ENCODE measurements at places on chromosomes 5 and 9.

DNA sequence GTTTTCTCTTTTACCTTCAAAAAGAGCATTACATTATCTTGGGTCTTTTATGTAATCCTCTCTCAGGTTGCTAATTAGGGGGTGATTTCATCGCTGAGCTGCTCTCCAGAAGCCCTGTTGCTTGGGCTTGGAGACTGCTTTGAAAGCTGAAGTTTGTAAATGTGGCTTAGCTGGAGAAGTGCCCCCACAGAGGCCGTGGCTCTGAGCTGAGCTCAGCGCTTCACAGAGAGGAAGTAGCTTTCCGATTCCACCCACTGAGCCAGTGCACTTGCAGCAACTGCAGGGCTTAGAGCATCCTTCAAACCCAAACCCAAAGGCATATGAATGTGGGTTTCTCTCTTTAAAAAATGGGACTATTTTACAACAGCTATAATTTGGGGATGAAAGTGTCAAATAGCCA lies 13.7 kb upstream of the NXNL2 start:
- DNase-seq, result no peak

DNA sequence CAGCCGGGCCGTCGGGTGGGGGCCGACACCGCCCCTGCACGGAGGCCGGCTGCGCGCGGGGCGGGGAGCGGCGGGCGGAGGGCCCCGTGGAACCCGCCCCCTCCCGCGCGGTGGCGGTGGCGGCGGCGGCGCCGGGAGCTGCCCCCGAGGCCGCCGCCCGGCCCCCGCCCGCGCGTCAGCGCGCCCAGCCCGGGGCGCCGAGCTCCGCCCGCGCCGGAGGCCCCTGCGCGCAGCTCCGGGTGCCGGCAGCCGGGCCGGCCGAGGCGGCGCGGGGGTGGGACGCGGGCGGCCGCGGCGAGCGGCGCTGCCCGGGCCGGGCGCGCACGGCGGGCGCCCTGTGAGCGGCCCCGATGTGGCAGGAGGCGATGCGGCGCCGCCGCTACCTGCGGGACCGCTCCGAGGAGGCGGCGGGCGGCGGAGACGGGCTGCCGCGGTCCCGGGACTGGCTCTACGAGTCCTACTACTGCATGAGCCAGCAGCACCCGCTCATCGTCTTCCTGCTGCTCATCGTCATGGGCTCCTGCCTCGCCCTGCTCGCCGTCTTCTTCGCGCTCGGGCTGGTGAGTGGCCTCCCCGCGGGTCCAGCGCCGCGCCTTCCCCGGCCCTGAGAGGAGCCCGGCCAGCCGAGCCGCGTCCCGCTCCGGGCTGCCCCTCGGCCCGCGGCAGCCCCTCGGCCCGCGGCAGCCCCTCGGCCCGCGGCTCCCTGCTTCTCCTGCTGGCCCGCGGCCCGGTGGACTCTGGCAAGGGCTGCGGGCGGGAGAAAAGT lies at the start of gene ADCY2:
Gene ADCY2 (plus strand): TSS at position 192 of the 766 bp plus-strand sequence. CDS start 159 bp downstream, at position 351.
- no peak for DNase-seq

GRCh38 chr9:120403543-120403856 lies 176.5 kb downstream of the CDK5RAP2 start:
- DNase-seq, result no peak

- DNase-seq, result no peak
Measured at GRCh38 chr9:84374516-84374915, 34.0 kb upstream of the SLC28A3 start.

DNA sequence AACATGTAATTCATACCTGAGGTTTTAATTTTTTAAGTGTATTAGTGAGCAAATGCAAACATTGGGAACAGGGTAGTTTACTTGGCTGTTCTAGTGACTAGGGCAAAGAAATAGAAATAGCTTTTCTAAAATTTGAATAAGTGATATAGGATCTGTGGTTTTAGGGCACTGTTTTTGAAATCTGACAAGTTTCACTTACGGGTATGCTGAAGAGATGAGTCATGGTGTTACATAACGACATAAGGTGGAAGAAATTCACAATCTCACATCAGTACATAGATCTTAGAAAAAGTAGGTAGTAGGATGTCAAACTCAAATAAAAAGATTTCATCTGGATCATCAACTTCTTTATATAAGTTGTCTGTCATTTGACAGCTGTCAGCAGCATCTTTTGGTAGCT lies 772.3 kb downstream of the MAT2B start:
- no peak for DNase-seq

DNA sequence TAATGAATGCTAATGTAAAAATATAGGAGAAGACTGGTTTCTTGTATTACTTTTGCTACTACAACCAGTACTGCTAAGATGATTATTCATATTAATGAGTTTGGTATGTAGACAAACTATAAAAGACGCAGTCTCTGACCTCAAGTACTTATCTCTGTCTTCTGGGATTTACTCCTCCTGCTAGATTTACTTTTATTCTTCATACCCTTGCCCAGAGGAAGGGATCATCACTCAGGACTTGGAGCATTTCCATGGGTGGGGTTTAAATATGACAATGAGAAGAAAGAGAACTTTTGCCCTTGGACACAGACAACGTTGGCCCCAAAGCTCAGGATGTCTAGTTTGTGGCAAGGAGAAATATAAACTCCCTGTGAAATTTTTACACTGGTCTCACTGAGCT lies 126.1 kb downstream of the BNC2 start:
- no peak for DNase-seq

DNA sequence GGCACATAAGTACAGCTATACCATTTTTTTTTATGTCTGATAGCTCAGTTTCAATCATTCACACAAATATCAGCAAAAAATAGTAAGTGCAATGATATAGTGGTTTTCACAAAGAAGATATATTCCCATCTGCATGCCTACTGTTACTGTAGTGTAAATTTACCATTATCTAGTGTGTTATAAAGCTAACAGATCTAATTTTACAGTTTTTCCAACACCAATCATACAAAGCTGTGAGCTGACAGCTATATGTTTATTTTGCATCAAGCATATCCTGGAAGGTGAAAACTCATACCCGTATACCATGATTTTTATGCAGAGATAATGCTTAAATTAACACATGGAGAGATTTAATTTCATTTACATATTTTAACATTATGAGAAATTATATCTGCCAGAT lies 89.9 kb upstream of the HAPLN1 start:
- no peak for DNase-seq

DNA sequence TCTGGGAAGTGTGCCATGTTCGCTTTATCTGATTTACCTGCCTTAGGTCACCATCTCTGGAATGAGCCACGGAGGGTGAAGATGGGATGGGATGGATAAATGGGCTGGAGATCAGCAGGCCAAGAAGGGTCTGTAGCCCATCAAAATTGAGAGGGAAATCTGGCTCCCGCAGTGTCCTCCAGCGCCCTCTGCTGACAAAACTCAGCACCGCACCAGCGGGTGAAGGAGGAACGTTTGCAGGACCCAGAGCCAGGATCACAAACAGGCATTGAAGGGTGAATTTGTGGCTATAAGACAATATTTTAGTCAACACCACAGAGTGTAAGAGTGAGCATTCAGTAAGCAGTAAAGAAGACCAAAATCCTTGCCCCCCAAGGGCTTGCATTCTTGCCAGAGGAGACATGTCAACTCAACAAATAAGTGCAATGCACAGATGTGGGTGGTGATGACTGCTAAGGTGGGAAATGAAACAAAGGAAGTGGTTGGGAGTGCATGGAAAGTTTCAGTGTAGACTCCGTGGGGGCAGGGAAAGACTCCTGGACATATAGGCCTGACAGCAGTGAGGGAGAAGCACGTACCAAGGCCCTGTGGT lies 124.4 kb downstream of the TENT4A start:
- DNase-seq, result no peak

DNA sequence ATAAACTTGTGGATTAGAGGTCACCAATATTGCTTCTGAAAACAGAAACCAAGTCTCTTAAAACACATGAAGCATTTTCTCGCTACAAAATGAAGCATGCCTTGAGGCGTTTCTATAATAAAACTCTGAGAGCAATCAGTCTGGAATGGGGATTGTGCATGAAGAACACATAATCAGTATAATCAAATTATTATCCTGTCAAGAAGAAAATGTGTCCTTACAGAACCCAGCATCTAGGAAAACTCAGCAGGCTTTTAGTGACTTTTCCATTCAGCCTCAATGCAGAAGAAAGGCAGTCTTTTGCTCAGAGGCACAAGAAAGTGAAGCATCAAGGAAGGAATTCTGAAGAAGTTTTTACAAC lies 121.9 kb downstream of the CDH18 start:
- no peak for DNase-seq

DNA sequence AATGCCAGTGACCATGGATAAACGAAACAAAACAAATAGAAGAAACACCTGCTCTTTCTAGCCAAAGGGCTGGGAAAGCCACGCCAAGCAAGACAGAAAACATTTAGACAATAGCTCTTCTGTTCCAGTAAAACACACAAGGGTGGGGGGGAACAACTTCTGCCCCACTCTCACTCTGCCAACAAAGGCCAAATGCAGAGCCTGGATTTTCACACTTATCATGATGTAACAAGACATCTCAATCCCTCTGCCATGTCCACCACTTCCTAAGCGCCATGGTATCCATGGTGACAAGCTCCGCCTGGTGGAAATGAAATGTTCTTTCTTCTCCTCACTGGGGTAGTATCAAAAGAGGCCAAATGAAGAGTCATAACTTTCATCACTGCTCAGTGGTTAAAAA lies 60.6 kb downstream of the DRD1 start:
- DNase-seq, result no peak

GRCh38 chr9:127903557-127904475 lies 4.4 kb upstream of the ST6GALNAC6 start:
- DNase-seq, result no peak

- no peak for DNase-seq
Measured at GRCh38 chr5:128315671-128316070, 222.4 kb downstream of the FBN2 start.

DNA sequence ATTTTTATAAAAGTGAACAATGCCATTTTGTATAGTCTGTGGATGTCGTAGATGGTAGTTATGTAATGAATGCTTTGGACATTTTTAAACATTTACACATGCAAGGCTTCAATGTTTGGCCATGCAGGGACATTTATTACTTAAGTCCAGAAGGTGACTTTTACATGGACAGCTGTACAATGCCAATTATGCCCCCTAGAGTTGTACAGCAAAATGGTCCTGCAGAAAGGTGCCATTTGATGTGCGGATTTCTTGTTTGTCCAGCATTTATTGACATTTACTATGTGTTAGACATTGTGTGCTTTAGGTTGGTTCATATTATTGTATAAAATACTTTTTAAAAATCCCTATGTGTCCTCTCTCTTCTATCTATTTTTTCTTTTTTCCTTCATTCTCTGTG lies 22.5 kb upstream of the COMMD10 start:
- DNase-seq, result no peak

- no peak for DNase-seq
Measured at GRCh38 chr5:77397686-77398292, 94.3 kb downstream of the WDR41 start.

GRCh38 chr5:36521838-36522745 lies 84.3 kb upstream of the SLC1A3 start:
- no peak for DNase-seq

GRCh38 chr9:14511452-14511851 lies 181.8 kb downstream of the ZDHHC21 start:
- no peak for DNase-seq

GRCh38 chr5:83549674-83550073 lies 78.1 kb downstream of the VCAN start:
- DNase-seq, result no peak

DNA sequence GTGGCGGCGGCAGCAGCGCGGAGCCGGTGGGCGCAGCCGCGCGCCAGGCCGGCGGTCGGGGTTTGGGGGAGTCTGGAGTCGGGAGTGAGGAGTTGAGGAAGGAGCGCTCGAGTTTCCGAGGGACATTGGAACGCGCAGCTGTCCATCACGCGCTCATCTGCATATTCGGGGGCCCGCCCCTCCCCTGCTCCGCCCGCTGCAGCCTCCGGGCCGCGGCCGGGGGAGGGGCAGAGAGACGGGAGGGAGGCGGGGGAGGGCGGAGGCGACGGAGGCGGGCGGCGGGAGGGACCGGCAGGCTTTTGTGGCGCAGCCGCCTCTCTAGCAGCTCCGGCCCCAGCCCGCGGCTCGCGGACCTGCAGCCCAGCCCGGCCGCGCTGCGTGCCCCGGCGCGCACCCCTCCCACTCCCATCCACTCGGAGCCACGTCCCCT lies at the start of gene IRX2:
Gene IRX2 (minus strand): TSS at position 86 of the 430 bp plus-strand sequence. CDS start 264 bp downstream, outside the sequence.
- DNase-seq, result peak; percentile 74
